GDM1 (cell line): ENCODE measurements at places on chromosomes 2 and 18.

DNA sequence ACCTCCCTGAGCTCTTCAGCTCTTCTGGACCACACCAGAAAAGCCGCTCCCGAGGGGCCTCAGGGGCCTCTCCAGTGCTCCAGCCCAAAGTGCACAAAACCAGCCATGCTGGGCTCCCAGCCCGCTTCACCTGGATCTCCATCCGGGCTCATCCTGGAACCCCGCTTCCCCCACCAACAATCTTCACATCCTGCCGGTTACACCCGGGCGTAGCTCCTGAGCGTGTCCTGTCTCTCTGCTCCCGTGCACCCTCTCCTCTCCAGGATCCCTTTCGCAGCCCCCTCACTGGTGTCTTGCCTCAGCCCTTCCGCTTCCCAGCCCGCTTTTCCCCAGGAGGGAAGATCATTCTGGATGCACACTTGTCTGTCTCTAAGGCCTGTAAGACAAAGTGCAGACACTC lies 123.7 kb upstream of the GLI2 start:
- DNase-seq = no peak

DNA sequence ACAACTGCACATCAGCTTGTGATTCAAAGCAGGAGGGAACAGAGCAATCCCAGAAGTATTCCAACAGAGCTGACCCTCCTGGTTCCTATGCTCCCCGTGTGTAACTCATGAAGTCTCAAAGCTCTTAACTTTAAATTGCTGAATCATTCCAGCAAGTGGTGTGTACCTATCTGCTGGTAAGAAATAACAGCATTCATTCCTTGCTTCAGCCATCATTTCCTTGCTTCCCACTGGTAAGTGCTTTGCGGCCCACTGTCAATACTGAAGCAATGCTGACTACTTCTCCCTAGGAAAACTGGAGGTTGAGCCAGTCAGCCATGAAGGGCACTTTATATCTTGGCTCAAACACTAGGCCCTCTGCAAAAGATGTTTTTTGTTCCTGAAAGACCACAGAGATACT lies 222.4 kb downstream of the EXOC6B start:
- no peak for DNase-seq

GRCh38 chr2:198440833-198441232 lies 636.4 kb downstream of the PLCL1 start:
- DNase-seq = no peak

DNA sequence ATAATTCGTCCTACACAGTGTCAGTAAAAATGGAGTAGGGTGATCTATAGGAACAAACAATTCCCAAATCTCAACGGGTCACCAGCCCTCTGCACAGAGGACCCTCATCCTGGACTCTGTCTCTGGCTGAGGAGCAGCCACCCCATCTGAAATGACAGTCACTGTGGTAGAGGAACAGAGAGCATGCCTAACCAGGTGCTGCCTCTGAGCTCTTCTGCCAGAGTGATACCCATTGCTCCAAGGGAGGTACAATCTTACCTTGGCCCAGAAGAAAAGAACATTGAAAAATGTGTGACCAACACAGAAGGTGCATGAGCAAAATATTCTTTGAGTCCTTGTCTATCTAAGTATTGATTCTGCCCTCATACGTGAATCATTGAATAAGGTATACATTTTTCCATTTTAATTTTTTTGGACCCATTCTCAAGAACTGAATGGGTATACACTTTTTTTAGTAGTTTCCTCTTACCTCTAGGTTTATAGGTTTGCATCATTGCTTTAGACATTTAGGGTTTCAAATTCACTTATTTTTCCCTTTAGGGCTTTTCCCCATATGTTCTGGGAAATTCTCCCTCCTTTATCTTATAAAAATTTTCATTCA lies 8.7 kb downstream of the SP140 start:
- DNase-seq = no peak

DNA sequence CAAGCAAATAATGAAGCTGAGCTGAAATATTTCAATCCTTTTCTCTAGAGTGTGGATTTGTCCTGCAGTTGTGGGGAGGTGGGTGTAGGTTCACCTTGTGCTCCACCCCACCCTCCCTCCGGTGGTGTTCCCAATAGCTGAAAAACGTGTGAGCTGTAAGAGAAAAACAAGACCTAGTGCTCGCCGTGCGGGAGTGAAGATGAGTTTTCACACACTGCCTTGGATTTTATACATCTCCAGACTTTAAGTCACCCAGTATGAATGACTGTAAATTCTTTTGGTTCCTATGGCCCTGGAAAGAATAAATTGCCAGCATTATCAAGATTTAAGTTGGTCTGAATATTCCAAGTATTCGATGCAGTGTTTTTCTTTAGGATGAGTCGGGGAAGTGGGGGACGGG lies 1.9 kb upstream of the SOX11 start:
- DNase-seq = no peak

GRCh38 chr2:196987649-196988364 lies 61.3 kb upstream of the PGAP1 start:
- peak; percentile 41 for DNase-seq

GRCh38 chr2:158969715-158970240 lies 1.3 kb downstream of the TANC1 start:
- DNase-seq = no peak

- no peak for DNase-seq
Measured at GRCh38 chr2:204268971-204269370, 276.3 kb upstream of the PARD3B start.

- no peak for DNase-seq
Measured at GRCh38 chr2:33496150-33496549, 19.7 kb downstream of the RASGRP3 start.

GRCh38 chr2:96637385-96638143 lies 548 bp downstream of the KANSL3 start:
- peak; percentile 81 for DNase-seq

DNA sequence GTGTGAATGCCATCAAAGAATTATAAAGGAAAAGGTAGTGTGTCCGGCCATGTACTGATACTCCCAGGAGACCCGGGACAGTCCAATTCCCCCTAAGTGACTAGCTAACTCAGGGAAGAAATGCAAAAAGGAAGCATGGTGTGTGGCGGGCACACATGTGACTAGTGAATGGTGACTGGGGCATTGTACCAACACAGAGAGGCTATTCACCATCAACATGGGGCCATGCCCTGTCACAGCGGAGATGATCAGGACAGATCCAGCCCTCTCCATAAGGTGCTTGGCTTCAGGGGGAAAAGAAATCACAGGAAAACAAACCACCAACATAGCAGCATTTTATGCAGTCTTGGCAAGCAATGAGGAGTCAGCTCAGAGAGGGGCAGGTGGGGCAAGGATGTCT lies 34.3 kb downstream of the FAM168B start:
- DNase-seq = no peak

- no peak for DNase-seq
Measured at GRCh38 chr2:127575941-127576432, 40.5 kb downstream of the MYO7B start.

- no peak for DNase-seq
Measured at GRCh38 chr2:228535396-228535795, 353.9 kb upstream of the SPHKAP start.

GRCh38 chr2:207676827-207677354 lies 34.5 kb upstream of the CCNYL1 start:
- peak; percentile 34 for DNase-seq

DNA sequence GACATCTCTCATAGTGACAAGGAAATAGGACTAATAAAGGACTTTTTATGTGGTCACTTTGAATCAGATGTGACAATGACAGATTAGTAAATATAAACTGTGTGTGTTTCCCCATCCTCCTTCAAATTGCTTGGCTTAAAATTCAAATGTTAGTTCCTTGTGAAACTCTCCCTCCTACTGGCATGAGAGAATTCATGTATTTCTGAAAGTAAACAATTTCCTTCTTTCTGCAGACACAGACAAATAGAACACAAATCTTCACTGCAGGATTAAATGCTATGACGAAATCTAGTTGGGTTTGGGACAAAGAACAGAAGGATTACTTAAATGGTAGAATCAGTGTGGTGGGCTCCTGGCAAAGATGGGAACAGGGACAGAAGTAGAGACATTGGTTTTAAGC lies 328.7 kb upstream of the FAM98A start:
- DNase-seq = no peak

DNA sequence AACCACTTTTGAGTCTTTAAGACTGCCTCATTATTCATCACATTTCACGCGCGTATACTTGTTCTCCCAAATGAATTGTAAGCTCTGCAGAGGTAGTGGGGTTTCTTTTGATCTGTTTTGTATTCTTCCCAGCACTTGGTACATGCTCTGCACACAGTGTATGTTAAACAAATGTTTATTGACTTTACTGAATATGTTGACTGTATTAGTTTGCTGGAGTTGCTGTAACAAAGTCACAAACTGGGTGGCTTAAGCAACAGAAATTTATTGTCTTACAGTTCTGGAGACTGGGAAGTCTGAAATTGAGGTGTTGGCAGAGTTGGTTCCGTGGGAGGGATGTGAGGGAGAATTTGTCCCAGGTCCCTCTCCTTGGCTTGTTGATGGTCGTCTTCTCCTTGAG lies 65.1 kb downstream of the CDK15 start:
- no peak for DNase-seq

DNA sequence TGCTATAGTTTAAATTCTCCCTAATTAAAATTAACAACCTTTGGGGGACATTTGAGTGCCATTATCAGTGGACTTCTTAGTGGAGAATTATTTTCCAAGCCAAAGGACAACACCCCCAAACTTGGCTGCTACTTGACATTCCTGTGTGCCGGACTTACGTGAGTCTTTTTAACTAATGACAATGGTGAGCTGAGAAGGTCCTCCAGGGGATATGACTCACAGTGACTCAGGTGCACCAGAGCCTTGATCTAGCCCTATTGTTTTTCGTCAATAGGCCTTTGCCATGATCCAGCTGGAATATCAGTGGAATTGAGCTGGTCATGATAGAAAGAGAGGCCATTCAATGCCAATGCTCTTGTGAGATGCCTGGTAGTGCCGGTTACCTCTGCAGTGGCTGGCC lies 118.1 kb upstream of the CXCR4 start:
- no peak for DNase-seq

- no peak for DNase-seq
Measured at GRCh38 chr18:33837191-33837590, 259.2 kb downstream of the ASXL3 start.

DNA sequence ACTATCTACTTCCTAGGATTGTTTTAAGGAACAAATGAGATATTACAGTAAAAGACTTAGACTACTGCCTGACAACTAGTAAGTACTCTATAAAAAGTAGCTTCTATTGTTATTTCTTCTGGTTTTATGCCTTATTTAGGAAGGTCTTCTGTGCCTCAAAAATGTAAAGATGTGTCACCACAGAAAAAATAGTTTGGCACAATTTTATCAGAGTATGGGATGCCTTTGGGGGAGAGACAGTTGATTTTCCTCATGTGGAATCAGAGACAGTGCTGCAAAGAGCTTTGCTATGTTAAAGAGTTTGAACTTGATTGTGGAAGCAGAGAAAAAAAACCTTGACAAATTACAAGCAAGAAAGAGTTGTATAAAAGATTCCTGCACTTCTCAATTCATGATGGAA lies 98.4 kb downstream of the EHBP1 start:
- no peak for DNase-seq

GRCh38 chr2:31950946-31951562 lies 59.8 kb downstream of the MEMO1 start:
- no peak for DNase-seq
